ENCODE measurements at places on chromosomes 5 and 9.

DNA sequence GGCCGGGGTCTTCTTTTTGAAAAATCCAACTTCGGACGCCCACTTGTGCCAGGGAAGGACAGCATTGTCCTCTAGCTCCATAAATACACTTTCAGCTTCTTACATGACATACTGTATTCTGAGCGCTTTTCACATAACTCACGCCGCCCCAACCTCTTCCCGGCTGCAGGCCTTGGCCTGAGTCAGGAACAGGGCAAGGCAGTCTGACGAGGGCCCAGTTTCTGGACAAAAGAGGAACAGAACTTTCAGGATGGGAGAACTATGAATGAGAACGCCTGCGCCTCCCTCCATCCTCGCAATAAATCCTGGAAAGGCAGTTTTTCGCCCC, 650 bp downstream of the DCTN4 start:
- DNase-seq, result no peak

- no peak for DNase-seq
These were observed 323.3 kb downstream of the MAN2A1 start for GRCh38 chr5:110013017-110013416.

DNA sequence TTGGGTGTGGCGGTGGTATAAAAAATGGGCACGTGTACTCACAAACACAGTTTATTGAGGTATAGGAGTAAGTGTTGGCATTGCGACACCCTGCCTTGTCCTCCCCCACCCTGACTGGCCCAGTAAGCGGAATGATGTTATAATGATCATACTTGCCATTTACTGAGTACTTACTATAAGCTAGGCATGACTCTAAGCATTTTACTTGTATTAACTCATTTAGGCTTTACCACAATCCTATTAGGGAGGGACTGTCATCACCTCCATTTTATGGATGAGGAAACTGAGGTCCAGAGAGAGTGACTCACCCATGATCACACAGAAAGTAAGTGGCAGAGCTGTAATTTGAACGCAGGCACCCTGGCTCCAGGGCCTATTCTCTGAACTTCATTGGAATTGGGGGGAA, 2.3 kb downstream of the SMIM3 start:
- DNase-seq, result no peak

- no peak for DNase-seq
These were observed 3.9 kb upstream of the PHF24 start for GRCh38 chr9:34954225-34954624.

- no peak for DNase-seq
These were observed 368.8 kb upstream of the SPATA31A5 start for GRCh38 chr9:60545346-60545877.

DNA sequence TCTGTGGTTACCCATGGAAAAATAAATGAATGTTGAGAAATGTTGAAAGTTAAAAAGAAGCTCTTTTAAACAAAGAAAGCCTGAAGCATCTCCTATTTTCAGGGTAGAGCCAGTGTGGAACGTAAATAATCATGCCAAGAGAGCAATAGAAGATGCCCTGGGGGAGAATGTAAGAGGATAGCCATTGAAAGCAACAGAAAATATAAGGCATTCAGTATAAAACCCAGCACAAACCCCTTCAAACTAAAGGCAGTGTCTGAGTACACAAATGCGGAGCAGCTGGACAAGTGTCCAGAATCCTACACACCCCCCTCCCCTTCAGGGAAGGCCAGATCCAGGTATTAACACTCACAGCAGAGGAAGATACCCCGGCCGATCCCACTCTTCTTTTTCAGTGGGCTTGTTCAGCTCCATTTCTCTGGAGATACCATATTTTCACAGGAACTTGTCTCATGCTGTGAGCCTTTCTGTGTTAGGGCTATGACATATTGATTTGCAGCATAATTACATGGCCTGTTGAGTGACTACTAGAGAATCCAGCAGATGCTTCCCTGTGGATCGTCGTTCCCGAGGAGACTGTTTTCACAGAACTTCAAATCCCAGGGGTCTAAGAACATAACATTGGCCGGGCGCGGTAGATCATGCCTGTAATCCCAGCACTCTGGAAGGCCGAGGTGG, 101.2 kb downstream of the PLK2 start:
- DNase-seq, result no peak

DNA sequence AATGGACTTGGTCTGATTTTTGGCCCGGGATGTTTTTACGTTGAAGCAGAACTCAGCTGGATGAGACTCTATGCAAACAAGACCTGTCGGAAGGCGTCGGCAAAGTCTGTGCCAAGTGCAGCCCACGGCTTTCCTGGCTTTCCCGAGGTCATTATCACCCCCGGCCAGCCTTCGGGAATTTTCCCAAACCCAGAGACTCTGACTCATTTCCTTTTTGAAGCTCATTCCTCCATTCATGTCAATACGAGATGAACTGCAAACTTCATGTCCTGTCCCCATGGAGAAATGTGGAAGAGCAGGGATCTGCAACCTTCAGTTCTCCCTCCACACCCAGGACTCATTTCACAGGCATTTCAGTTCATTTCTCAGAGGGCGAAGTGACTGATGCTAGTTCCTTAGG, 95.3 kb downstream of the IRX2 start:
- no peak for DNase-seq

GRCh38 chr5:58012102-58012501, 447.8 kb downstream of the PLK2 start:
- DNase-seq, result no peak

GRCh38 chr5:150505041-150505511, 2.9 kb upstream of the NDST1 start:
- no peak for DNase-seq

DNA sequence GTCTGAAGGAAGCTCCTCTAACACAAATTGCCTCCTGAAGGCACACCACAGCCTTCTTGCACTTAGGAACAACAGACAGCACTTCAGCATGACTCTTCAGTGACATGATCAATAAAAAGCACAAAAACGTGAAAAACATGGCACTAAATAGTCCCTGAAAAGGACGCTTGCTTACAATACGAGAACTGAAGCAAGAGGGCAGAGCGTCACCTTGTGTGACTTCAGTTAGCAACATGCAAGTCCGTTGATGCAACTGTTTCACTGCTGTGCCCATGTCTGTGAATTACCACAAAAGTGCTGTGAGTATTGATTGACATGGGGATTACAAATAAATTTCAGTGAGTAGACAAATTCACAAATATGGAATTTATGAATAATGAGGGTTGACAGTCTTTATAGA, 219.9 kb upstream of the GAS1 start:
- no peak for DNase-seq

DNA sequence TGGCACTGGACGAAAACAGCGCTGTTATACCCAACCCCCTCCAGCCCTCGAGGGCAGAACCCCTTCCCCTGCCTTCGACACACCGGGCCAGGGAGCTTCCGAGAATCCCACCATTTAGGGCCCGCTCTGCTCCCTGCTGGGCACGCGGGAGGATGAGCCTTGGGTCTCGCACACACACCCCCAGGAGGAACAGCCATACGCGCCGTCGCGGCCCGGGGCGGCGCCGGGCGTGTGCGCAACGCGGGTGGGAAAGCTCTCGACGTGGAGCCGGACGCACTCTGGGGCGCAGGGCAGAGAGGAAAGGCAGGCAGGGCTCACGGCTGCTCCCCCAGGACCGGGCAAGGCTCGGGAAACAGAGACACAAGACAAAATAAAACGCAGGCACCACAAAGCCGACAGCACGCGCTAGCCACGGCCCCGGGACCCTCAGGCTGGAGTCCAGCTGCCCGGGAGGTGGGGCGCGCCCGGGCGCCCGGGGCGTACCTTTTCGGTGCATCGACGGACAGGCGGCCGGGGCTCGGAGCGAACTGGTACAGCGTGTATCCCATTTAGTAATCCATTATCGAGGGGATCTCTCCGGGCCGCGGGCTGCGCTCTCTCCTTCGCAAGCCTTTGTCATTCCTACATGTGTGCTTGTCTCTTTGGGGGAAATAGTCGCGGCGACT, 789 bp downstream of the SEMA6A start:
- no peak for DNase-seq

GRCh38 chr5:143428738-143429420, 25.4 kb upstream of the NR3C1 start:
- DNase-seq, result no peak

GRCh38 chr9:113482991-113483675, 19.6 kb downstream of the RGS3 start:
- DNase-seq, result no peak

DNA sequence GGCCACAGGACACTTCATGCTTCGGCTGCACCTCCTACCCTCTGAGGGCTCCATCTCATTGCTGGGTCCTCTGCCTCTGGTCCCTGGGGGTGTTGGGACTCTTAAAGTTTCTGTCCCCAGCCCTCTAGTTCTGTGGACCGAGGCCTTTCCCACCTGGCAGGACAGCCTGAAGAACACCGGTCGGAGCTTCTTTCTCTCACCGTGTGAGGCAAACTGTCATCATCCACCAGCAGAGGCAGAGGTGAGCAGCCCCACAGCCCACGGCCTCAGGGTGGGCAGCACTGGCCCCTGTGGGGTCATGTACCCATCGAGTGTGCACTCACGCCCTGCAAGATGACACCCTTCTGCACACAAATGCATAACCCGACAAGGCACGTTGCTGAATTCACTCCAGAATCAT, 49.9 kb downstream of the IRX2 start:
- no peak for DNase-seq

- DNase-seq, result no peak
These were observed 1.9 kb downstream of the SPTAN1 start for GRCh38 chr9:128554155-128554862.

DNA sequence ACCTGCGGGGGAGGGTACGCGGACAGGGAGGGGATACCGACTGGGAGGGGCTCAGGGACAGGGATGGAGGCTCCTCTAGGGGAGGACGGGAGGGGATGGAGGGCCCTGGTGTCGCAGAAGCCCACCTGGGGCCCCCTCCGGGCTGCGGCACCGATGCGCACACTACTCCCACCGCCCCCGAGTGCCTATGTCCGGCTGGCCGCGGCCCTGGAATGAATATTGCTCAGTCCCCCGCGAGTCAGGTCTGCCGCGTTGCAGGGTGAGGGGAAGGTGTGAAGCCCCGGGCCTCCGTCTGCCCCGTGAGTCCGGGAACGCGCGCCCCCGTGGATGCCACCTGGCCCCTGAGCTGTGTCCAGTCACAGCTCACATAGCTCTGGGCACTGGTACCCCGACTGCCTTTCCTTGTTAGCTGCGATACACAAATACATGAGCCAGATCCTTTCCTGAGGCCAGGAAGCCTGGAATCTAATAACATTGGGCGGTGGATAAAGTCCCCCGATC, 44.5 kb upstream of the PRSS3 start:
- DNase-seq, result no peak

GRCh38 chr9:19649336-19650041, 139.3 kb downstream of the SLC24A2 start:
- no peak for DNase-seq

GRCh38 chr9:1156794-1157550, 106.8 kb downstream of the DMRT2 start:
- DNase-seq, result no peak

DNA sequence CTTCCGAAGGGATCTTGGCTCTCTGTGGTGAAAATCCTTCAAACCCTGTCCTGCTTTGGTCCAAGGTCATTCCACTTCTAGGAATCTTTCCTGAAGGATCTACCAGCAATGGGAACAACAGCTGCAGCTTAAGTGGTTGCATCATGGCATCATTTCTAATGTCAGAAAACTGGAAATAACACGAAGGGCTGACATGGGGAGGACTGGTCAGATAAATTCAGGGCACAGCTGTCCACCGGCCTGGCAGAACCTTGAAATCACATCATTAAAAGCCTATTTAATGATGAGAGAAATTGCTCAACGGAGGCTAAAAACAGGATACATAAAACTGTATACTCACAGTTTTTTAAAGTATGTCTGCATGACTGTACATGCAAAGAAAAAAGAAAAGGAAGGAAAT, 28.3 kb downstream of the OLFML2A start:
- no peak for DNase-seq

DNA sequence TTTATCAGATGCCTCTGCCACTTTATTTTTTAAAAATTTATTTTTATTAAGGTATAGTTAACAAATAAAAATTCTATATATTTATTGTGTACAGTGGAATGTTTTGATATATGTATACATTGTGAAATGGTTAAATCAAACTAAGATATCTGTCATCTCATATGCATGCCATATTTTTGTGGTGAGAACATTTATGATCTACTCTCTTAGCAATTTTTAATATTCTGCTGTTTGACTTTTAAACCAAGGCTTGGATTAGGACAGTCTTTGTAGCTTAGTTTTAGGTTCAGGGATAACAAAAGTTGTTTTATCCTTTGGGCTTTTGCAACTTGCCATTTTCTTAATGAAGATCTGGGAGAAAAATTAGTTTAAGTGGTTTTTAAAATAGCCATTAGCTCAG, 46.0 kb upstream of the CDKN2B start:
- DNase-seq, result no peak

GRCh38 chr9:16139774-16140173, 586.9 kb downstream of the CCDC171 start:
- DNase-seq, result no peak

- no peak for DNase-seq
These were observed 21.2 kb downstream of the DAPK1 start for GRCh38 chr9:87518702-87519335.

- no peak for DNase-seq
These were observed 258.3 kb upstream of the ADAMTSL1 start for GRCh38 chr9:18215626-18216025.

DNA sequence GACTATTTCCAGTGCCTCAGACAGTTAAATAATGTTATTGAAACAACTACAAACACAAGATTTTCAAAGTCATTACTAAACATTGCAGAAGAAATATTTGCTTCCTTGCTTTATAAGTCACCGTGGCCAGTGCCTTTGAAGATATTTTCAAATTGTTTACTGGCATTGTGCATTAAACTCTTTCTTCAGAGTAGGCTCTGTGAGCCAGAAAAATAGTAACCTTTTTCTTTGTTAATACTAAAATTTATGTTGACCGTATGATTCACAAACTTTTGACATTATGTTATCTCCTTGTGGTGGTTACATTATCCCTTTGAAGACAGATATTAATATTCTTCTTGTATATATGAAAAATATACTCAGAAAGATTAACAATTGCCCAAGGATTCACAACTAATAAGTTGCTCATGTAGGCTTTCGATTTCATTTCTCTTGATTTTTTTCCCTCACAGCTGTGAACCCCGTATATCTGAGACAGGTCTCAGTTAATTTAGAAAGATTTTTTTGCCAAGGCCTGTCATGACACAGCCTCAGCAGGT, 140.1 kb downstream of the NR3C1 start:
- DNase-seq, result no peak

DNA sequence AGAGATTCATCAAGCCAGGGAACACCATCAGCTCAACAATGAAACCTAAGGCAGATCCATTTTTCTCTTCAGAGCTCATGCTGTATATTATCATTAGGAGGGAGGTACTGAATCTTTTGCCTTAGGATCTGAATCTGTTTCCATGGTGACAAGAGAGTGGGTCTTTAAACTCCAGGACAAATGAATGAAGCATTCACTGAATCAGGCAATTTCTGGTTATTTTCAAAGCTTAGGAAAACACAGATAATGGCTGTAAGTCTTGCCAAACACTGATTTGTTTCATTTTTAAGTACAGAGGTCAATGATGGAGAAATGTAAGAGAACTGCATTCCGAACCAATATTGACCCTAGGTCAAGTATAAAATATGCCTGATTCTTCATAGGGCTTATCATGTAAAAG, 84.9 kb downstream of the GNA14 start:
- no peak for DNase-seq
